ENCODE measurements at places on chromosomes 16 and 17.
A peak's percentile ranks its signal among the peaks of the same experiment; 100 is the strongest.

- no peak for DNase-seq
Observed at GRCh38 chr17:47665655-47666054, 15.9 kb downstream of the KPNB1 start.

DNA sequence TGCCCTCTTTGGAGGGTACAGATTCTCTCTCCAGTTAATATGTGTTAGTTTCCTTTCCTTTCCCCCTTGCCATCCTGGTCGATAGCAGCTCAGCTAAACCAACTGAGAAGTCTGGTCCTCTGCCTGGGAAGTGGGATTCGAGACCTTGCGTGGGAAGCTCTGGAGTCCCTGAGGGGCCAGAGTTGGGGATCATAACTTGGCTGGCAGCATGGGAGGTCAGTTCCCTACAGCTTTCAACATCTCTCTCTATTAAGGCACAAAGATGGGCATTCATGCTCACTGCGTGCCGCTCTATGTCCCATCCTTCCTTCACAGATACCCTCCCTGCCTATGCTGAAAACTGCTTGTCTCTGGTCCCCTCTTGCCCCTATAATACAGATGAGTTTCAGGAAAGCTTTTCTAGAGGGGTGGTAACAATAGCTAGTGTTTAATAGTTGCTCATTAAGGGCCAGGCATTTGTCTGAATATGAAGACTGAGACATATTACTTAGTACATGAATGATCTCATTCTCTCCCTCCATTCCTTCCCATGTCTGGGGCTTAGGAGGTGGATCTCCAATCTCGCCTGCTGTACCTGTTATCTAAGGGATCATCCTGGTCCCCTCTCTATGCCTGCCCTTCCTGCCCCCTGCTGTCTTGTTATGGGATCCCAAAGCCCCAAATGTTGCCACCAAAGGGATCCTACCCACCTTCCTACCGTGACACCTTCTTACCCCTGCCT lies 10.8 kb downstream of the THRA start:
- no peak for DNase-seq

- no peak for DNase-seq
Observed at GRCh38 chr16:12675852-12676251, 127.8 kb downstream of the CPPED1 start.

- no peak for DNase-seq
Observed at GRCh38 chr17:14196377-14196997, 40.2 kb downstream of the CDRT15 start.

- DNase-seq: peak; percentile 63
Observed at GRCh38 chr16:67667817-67668494, 1.3 kb downstream of the C16orf86 start.

- DNase-seq: no peak
Observed at GRCh38 chr17:77786740-77787505, 171.6 kb upstream of the TNRC6C start.

- no peak for DNase-seq
Observed at GRCh38 chr16:29316761-29317183, 89.7 kb downstream of the NPIPB11 start.

DNA sequence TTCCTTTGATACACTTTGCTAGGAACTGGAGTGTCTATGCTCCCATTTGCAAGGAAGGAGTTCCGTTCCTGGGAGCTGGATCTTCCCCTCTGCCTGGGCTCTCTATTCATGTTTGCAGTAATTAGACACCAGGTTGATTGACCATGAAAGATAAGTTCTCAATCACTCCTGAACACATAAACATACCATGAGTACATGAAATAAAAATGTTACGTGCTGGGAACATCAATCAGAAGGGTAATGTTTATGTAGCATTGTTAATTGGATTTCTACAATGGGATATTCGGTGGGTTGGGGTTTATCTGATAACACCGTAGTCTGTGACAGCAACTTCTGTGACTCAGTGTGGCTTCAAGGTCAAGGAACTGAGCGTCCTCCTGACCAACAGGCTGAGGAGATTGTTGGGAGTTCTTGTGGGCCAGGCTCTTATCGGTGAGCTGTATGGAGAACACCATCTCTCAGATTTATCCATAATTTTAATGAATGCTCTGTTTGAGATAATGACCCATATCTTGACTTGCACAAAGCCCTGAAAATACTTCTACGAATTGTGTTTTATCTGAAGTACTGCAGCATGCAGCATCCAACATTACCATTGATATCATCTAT lies 136.4 kb downstream of the NPIPB5 start:
- no peak for DNase-seq

DNA sequence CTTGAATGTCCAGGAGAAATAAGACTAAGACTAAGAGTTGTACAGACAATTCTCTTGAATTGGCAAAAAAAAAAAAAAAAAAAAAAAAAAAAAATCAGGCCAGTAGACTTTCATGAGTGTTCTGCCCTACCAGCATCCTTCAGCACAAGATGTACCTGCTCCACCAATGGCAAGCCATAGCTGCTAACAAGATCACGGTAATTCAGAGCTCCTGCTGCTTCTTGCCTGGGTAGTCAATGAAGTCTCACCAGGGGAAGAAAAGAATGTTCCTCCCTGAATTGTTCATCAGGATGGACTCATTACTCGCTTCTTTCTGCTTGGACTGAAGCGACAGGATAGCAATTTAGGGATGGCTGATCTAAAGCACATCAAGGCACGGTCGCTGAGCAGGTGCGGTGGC lies 31.1 kb upstream of the APOH start:
- DNase-seq: no peak

- DNase-seq: no peak
Observed at GRCh38 chr17:29090108-29090507, 47.2 kb downstream of the PIPOX start.

DNA sequence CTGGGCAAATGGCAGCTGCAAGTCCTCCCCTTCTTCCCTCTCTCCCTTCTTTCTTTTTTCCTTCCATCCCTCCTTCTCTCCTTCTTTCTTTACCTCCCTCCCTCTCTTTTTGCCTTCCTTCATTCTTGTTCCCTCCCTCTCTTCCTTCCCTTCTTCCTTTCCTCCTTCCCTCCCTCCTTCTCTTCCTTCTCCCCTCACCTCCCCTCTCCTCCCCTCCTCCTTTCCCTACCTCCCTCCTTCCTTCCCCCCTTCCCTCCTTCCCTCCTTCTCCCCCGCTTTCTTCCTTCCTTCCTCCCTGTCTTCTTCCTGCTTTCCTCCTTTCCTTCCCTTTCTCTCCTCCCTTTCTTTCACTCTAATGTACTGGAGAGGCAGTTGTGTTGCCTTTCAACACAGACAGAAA lies 110.8 kb upstream of the SALL1 start:
- no peak for DNase-seq

DNA sequence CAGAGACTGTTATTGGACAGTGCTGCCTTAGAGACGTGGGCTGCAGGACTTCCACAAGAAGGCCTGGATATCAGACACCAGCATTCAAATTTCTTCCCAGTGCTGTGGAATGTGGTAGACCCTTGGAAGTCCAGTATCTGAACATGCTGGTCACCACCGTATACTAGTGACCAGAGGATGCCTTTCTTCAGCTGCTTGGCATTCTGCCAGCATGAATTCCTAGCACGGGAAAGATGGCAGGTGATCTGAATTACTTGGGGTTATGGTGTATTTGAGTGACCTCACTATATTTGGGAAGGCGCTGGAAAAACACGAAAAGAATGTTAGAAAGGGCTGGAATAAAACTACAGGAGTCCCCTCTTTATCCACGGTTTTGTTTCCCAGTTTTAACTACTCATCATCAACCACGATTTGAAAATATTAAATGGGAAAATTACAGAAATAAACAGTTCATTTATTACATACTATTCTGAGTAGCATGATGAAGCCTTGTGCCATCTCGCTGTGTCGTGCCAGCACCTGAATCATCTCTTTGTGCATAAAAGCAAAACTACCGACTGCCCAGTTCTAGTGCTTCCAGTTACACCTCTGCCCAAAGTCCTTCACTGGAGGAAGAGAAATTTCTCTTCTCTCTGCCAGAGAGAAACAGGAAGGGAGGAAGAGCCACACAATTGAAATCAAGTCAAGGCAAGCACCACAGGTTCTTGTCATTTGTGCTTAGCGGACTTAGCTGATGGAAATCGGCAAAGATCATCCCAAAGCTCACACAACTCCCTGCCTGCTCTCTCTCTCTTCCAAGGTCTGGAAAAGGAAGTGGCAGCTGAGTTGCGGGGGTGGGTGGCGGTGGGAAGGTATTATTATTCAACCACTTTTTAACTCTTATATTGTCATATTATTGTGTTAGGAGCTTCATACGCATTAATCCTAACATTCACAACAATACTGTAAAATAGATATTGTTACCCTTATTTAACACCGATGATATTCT lies 1.4 kb upstream of the CHST4 start:
- DNase-seq: no peak

- DNase-seq: no peak
Observed at GRCh38 chr17:43384476-43384862, 14.3 kb upstream of the ARL4D start.

GRCh38 chr17:69916761-69917160 lies 158.3 kb upstream of the KCNJ16 start:
- no peak for DNase-seq

DNA sequence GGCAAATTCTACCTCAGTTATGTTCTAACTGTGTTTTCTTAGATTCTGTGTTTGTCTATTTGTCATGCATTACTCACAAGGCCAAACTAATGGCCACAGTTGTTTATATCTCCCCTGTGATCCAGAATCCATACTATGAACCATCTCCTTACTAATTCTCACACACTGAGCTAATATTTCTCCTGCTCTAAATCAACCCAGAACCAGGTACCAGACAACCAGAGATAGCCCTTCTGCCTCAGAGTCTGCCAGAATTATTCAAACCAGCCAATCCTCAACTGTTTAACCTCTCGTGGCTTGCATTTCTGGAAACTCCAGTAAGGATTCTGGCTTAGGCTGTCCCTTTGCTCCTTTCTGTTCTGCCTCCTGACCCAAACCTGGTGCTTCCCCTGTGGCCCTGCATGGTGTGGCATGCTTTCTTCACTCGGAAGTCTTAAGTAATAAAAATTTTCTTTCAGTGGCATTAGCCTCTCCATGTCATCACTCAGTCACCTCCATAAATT lies 59.4 kb downstream of the EFCAB5 start:
- DNase-seq: no peak

DNA sequence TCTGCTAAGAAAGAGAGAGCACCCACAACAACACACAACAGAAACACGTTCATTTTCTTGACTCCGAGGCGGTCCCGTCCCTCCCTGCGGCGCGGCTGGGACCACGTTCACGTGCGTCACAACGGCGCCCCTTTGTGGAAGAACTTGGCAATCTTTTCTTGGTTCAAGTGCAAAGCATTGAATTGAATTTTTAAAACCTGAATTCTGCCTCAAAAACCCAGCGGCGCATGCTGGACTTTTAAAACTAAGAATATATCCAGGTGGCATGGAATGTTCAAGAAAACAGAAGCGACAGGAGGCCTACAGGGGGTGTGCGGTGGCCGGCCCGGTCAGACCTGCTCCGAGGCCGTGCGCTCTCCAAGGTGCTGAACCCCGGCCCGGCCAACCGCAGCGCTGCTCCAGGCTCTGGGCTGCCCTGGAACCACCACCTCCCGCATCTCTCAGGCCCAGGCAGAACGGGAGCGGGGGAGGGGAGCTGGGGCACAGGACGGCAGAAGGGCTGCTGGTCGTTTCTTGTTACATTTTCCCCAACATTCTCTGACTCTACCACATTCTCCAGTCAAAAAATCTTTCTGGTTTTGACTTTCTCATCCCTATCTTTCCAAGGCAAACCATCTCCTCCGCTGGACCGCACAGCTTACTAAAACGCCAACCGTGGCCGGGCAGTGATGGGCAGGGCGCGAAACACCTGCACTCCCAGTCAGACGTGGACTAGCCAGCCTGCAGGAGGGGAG lies 3.4 kb upstream of the HEXD start:
- peak; percentile 58 for DNase-seq

DNA sequence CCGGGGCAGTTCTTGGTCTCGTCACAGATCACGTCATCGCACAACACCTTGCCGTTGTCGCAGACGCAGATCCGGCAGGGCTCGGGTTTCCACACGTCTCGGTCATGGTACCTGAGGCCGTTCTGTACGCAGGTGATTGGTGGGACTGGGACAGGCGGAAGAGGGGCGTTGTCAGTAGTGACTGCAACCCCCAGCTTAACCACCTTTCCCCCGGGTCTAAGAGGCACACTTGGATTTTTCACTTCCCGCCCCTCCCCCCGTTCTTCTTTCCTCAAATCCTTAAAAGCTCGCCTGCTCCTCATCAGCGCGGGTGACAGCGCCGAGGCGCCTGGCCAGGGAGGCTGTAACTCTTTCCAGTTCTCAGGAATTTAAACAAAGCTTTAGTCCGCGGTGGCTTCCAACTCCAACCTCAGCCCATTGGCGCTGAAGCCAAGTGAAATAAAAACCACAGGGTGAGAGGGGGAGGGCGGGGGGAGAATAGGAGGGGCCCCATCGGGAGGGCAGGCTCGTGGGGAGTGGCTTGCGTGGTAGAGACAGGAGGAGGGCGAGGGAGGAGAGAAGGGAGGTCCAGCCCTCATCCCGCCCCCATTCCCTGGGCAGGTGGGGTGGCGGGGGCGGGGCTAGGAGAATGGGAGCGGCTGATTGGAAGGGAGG lies 1.5 kb downstream of the COL1A1 start:
- DNase-seq: peak; percentile 41

GRCh38 chr16:81445966-81446906 lies 1.6 kb downstream of the CMIP start:
- DNase-seq: no peak

GRCh38 chr17:75240394-75241142 lies 20.8 kb downstream of the GGA3 start:
- no peak for DNase-seq

DNA sequence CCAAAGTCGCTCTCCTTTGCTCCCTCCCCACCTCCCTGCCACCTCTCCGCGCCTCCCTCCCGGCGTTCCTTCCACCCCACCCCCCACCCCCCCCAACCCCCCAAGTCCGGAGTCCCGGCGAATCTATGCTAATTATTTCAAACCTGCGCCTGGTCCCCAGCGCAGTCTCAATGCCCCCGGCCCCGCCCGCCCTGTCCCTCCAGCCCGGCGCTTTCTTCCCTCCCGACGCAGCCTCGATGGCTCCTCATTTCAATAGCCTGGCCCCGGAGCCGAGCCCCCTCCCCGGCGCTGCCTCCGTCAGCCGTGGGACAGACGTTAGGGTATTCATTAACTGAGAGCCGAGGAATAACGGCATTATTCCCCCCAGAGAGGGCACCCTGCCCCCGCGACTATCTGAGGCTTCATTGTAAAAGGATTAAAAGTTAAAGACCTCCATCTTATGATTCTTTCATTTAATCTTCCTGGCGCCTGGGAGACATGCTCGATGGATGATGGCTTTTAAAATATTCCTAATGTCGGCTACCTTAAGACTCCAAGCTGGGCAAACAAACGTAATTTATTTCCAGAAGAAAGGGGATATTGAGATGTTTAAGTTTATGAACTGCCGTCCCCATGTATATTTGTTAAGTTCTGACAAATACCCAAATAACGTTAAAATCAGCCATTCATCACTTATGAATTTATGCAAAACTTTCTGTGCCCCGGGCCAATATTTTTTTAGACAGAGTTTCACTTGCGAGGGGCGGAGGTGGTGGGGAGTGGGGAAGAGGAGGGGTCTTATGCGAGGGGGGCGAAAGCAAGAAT lies 3.4 kb downstream of the NOG start:
- no peak for DNase-seq

DNA sequence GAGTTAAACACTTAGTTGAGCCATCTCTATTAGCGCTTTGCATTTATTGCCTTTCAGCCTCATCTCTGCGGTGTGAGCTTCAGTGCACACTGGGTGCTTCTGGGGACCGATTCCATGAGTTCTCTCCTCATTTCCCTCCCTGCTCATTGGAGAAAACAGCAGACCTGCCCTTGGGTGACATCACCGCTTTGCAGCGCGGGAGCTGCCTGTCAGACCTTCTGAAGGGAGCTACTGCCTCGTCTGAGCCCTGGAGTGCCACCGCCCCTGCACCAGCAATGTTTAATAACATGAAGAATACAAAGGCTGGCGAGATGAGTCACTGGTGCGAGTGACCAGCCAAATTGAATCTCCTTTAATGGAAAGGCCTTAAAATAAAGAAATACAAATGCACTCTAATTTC lies 30.2 kb upstream of the CPPED1 start:
- DNase-seq: no peak

Data from activated gamma-delta T cell treated with anti-CD3 and anti-CD28 coated beads, Interleukin-2, amount 50 U/mL, for 16 hours (primary cell).